M059J (cell line): ENCODE measurements at places on chromosomes 7 and 10. TPM values are rescaled to one million over a fixed set of nuclear protein-coding genes. Genes with fewer than 3 reads are reported as not detected.
A peak's percentile ranks its signal among the peaks of the same experiment; 100 is the strongest.

DNA sequence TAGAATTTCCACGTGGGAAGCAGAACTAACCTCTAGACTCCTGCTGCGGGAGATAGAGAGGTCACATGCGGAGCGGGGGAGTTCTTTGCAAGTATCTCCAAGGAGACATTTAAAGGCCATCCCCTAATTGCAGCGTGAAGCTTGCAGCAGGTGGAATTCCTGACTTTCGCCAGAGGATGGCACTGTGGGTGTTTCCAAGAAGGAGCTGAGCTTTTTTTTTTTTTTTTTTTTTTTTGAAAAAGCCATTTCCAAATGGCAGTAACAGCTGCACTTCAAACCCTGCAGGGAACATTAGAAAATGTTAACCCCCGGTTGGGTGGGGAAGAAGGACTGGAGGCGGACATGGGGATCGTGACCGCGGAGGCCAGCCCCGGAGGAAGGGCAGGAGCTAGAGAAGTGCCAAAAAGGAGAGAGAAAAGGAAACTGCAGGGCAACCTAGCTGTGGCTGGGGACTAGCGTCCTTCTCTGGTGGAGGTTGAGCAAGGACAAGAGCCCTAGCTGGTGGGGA is 487.7 kb downstream of the TYW1 start:
- peak; percentile 68 for DNase-seq

DNA sequence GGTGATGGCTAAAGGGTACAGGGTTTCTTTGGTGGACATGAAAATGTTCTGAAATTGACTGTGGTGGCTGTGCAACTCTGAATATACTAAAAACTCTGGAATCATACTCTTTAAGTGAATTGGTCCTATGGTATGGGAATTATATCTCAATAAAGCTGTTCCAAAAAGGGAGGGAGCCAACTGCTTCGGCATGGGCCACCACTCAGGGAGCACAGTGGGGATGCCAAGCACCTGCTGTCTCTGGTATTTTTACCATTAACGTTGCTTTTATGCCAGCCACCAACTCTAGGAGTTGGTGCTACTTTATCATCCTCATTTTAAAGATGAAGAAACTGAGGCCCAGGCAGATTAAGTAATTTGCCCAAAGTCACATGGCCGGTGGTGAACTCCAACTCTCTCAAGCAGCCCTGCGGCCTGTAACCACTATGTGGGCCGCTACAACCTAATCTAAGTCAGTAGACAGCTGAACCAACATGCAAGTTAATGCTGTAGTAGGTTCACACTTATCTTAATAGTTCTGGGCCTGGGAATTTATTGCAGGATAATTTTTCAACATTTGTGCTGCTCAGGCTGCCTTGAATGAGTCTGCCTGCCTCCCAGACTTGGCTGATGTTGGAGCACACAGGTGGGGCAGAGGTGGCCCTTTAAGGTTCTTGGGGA is 20.8 kb downstream of the SH3PXD2A start:
- no peak for DNase-seq

DNA sequence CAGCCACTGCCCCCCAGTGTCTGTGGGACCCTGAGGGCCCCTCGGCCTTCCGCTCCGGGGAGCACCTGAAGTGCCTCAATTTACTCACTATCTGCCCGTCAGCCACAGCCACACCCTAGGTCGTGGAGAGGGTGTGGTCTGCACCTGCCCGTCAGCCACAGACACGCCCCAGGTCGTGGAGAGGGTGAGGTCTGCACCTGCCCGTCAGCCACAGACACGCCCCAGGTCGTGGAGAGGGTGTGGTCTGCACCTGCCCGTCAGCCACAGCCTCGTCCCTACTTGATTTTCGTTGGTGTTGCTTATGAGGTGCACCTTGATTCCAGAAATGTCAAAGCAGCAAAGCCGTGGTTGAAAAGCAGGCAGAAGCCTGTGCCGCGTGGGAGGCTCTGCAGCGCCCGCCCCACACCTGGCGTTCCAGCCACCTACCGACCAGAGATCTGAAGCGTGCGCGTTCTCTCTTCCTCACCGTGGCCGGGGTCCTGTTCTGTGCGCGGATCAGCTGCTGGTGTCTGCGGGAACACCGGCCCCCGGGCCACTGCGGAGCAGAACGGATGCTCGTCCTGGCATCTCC is 101.6 kb downstream of the DYNC2I1 start:
- DNase-seq = no peak

GRCh38 chr10:45464958-45465567 is 91.0 kb downstream of the ALOX5 start:
- peak; percentile 61 for DNase-seq

CCDC172 gene
- not detected in 2 replicates for total RNA-seq
